ENCODE measurements at places on chromosomes 13 and 19.

- no peak for DNase-seq
These were observed 93.2 kb downstream of the IRS2 start for GRCh38 chr13:109693213-109693612.

DNA sequence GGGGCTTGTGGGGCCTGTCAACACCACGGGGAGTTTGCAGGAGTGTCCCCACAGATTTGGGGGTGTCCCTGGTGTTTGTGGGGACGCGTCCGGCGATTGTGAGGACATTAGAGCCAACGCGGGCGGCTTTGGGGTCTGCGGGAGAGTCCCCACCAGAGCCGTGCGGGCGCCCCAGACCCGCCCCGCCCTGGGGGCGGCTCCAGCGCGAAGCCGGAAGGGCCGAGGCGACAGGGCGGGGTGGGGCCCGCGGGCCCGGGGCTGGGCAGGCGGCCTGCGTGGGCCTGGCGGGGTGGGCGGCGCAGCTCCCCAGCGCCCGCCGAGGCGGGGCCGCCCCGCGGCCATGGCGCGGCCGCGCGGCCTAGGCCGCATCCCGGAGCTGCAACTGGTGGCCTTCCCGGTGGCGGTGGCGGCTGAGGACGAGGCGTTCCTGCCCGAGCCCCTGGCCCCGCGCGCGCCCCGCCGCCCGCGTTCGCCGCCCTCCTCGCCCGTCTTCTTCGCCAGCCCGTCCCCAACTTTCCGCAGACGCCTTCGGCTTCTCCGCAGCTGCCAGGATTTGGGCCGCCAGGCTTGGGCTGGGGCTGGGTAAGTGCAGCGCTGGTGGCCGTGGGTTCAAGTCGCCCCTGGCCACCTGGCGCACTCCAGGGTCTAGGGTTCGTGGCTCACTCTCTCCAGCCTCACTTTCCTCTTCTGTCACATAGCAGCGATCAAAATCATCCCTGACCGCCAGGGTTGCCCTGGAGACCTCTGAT lies 10.3 kb downstream of the PDE4A start:
- DNase-seq = no peak

DNA sequence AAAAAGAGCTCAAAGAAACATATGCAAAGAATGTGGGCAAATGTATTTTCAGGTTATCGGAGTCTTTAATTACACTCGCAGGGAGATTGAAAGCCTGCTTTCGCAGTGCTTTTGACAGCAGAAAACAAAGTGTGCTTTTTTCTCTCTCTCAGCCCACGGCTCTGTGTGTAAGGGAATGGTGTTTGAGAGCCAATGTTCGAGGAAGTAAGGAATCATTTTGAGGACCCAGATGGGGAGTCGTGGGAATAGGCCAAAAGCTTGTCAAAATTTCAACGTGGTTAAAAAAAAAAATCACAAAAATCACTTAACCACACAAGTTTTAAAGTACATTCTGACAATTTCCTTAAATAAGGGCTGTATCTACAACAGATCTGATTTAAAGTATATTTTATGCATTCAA lies 197.1 kb upstream of the IRS2 start:
- no peak for DNase-seq

DNA sequence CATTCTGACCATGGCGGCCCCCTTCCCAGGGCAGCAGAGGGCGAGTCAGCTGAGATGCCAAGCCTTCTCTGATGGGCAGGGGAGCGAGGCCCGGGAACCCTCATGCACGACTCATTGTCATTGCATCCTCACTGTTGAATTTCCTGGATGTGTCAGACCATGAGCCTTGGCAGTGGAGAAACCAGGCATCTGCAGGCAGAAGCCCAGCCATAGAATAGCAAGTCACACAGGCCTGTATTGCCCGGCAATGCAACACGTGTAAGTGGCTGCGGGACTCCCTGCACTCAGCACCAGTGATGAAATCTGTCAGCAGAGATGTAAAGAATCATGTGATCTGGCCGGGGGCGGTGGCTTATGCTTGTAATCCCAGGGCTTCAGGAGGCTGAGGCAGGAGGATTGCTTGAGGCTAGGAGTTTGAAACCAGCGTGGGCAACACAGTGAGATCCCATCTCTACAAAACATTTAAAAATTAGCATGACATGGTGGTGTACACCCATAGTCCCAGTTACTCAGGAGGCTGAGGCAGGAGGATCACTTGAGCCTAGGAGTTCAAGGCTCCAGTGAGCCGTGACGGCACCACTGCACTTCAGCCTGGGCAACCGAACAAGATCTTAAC lies 199.7 kb downstream of the KATNAL1 start:
- no peak for DNase-seq

DNA sequence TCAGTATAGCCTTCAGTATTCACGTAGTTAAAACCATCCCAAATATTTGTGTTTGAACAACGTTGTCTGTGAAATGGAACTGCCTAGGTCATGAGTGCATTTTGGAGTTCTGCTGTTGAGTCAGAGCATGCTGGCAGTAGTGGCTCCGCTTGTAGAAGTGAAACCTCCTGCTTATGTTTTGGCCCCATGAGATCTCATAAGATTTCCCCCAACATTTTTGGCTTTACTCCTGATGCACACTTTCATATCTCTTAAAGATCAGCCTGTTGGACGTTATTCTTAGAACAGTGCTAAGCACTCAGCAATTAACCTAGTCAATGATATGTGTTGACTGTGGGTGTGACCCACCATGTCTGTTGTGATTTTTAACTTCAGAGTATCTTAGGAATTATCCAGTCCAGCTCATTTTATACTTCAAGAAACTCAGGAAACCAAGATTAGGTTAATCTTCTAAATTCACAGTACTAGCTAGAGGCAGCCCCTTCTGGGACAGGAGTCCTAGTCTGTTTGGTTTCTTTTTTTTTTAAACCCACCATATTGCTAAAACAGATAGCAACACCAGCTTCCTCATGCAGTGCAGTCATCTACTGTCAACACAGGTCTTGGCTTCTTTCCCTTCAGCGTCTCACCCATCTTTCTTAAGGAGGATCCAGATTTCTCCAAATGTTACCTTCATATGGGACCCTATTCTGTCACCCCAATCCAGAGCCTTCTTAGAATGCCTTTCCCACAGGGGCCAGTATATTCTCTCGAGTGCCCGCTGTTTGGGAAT lies 26.2 kb downstream of the RAP2A start:
- DNase-seq = no peak

GRCh38 chr13:40221131-40221459 lies 445.3 kb downstream of the FOXO1 start:
- DNase-seq = no peak

DNA sequence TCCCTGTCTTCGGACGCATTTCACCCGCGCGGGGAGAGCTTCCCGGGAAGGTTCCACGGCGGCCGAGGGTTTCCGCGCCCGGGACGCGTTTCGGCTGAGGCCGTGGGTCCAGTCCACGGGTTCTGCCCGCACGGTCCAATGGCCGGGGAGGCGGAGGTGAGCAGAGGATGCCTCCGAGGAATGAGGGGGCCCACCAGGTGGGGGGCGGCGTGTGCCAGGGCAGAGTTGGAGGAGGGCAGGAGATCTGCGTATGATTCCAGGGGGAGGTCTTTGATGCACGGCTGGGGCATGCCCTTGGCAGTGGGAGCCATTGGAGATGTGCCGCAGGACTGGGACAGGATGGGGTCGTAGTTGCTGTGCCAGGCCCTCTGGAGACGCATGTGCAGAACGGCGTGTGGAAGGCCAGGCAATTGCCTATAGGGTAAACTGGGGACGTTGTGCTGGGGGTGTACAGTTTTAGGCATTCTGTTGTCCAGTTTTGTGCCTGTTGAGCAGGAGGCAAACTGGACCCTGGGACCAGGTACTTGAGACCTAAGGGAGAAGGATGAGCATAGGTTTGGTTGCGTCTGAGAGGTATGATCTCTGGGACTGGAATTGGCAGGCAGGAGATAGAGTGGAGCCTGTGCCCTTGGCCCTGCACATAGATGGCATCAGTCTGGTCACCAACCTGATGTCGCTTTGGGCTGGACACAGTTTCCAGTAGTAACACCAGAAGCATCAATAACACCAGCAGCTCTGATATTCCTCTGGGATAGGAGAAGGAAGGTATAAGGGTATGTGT lies 751 bp downstream of the ZNF584 start:
- DNase-seq = no peak

DNA sequence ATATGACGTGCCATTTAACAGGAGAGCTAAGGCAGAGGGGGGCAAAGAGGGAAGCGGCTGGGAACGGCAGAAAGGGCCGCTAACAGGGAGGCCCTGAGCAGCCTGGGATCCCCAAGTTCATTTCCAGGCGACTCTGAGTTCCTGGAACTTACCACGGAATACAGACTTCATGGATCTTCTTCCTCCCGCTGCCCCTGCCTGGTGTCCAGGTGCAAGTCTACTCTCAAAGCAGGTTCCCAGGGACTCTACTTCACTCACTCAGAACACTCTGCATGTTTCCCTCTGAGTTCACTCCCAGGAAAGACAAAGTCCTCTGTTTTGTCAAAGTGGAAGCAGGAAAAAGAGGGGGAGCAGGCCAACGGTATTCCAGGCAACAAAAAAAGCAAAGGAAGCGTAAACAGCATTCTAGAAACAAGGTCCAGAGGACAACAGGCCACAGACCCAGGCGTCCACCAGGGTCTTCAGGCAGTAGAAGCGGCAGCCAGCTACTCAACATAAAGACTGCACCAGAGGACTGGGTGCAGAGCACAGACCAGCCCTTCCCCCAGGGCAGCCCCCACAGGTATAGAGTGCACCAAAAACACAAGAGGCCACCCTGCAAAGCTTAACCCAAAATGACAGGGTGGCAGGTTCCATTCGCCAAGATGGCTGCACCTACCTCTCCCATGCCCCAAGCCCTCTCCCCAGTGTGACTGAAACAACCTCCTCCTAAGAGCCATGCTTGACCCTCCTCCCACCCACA lies 3.0 kb downstream of the MIER2 start:
- DNase-seq = no peak

GRCh38 chr13:48304143-48304876 lies 759 bp downstream of the RB1 start:
- DNase-seq = no peak

GRCh38 chr19:46063201-46063600 lies 22.4 kb upstream of the IGFL4 start:
- DNase-seq = no peak

- no peak for DNase-seq
These were observed 37.5 kb upstream of the TM9SF2 start for GRCh38 chr13:99463646-99464397.

DNA sequence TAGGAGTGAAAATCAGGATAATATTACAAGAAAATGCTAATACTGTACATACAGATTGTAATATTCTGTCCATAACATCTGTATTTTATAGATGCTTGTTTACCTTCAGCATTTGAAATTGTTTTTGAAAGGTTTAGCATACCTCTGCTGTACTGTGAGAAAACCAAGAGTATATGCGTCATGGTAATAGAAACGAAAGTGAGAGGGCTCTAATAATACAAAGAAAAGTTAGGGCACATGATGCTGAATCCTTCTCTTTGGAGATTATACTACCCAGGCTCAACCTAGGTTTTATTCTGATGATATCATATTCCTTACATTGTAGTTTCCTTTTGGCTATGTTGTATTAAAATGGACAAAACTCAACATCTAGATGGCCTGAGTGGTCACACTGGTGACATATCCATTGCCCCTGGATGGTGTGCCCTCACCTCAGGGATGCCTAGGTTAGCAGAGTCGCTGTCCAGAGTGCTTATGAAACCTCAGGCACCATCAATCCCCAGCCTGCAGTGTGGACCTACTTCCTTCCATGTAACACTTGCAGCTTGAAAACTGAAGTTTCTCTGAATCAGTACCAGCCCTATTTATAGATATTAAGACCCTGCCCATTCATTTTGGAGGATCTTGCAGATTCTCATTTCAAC lies 253.7 kb downstream of the KCTD12 start:
- no peak for DNase-seq

GRCh38 chr13:29503041-29503837 lies 92.2 kb downstream of the SLC7A1 start:
- DNase-seq = no peak

DNA sequence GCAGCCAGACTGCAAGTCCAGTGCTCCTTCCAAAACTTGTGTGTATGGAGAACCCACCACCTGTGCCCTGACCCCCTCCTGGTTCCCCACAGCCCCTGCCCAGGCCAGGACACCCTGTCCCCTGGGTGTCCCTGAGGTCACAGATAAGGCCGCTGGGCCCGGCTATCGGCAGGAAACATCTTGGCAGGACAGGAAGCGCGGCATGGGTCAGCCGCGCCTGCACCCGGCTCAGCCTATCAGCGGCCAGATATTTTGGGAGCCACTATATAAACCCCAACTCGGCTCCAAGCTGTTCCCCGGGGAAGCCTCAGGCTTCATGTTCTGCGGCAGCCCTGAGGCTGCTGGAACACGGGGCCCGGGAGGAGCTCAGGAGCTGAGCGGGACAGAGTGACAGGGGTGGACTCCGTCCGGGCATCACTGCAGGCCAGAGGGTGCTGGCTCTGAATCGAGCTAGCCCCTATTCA lies 60.8 kb downstream of the AP1M1 start:
- DNase-seq = no peak

GRCh38 chr13:40777166-40777808 lies 6.3 kb upstream of the MRPS31 start:
- DNase-seq = no peak

DNA sequence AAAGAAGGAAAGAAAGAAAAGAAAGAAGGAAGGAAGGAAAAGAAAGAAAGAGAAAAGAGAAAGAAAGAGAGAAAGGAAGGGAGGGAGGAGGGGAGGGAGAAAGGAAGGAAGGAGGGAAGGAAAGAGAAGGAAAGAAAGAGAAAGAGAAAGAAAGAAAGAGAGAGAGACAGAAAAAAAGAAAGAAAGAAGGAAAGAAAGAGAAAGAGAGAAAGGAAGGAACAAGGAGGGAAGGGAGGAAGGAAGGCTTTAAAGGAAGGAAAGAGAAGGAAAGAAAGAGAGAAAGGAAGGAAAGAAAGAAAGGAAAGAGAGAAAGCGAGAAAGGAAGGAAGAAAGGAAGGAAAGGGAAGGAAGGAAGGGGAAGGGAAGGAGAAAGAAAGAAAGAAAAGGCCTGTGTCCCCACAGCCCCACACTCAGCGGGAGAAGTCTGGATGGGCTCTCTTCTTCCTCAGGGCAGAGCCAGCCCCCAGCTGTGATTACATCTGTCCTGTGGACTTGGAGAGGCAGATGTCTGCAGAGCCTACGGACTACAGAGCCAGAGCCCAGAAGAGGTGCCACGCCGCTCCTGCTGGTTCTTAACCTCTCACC lies 9.6 kb downstream of the PTPRH start:
- no peak for DNase-seq

- no peak for DNase-seq
These were observed 3.3 kb upstream of the ZNF556 start for GRCh38 chr19:2863816-2864215.

- no peak for DNase-seq
These were observed 38.7 kb downstream of the BRCA2 start for GRCh38 chr13:32354040-32354439.

GRCh38 chr13:77502104-77502720 lies 33.3 kb upstream of the SCEL start:
- DNase-seq = no peak

DNA sequence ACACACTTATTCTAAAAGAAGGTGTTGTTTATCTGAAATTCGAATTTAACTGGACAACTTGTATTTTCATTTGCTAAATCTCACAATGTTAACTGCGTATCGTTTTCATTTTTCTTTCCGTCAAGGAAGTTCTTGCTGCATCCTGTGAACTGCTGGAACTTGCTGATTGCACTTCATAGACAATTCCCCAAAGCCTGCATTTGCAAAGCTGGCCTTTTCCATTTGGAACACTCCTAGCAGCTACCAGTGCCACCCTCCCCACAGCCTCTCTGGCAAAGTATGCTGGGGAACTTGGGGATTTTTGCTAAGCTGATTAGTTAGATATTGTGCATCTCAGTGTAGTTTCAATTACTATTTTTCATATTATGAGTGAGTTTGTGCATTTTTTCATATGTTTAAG lies 20.4 kb upstream of the ARGLU1 start:
- DNase-seq = no peak
